Upper lobe of right lung (tissue), 1 donor: ENCODE measurements at places on chromosomes 13 and 19.

GRCh38 chr13:57631596-57632275 lies at the start of gene PCDH17:
Gene PCDH17, plus strand, starts transcription at chr13:57631744. Its CDS starts 803 bp downstream, at chr13:57632547.
- peak within 1 kb of the TSS; percentile 56 for H3K27ac ChIP-seq
- H3K36me3 ChIP-seq, result no peaks in the 10 kb centered on the region
- peak within 1 kb of the TSS; percentile 59 for H3K4me3 ChIP-seq
- DNase-seq, result peak; percentile 58
- H3K27me3 ChIP-seq, result peaks cover 69% of the 10 kb centered on the region

DNA sequence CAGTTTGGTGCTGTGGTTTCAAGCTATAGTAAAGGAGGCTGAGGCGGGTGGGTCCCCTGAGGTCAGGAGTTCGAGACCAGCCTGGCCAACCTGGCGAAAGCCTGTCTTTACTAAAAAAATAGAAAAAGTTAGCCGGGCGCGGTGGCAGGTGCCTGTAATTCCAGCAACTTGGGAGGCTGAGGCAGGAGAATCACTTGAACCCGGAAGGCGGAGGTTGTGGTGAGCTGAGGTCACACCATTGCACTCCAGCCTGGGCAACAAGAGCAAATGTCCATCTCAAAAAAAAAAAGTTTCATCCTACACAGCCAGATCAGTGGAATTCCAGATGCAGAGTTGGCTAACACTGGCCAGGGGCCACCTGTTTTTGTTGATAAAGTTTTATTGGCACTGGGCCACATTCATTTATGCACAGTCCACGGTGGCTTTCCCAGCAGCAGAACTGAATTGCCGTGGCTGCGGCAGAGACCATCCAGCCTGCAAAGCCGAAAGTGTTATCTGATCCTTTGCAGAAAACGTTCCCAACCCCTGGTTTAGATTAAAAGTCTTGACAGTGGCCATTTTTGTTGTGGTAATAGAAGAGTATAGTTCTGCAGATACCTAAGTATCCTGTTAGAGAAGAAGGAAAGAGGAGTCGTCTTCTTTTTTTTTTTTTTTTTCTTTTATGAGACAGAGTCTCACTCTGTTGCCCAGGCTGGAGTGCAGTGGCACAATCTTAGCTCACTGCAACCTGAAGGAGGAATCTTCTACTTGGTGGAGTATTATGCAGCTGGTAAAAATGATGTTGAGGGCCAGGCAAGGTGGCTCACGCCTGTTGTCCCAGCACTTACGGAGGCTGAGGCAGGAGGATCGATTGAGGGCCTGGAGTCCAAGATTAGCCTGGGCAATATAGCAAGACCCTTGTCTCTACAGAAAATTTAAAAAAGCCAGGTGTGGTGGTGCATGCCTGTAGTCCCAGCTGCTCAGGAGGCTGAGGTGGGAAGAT lies 8.7 kb downstream of the NCLN start:
- peaks cover 10% of the 10 kb centered on the region for H3K36me3 ChIP-seq
- no peaks in the 10 kb centered on the region for H3K4me1 ChIP-seq
- H3K27ac ChIP-seq, result no peak overlapping the region
- H3K4me3 ChIP-seq, result no peak overlapping the region
- DNase-seq, result no peak
- no peaks in the 10 kb centered on the region for H3K27me3 ChIP-seq

DNA sequence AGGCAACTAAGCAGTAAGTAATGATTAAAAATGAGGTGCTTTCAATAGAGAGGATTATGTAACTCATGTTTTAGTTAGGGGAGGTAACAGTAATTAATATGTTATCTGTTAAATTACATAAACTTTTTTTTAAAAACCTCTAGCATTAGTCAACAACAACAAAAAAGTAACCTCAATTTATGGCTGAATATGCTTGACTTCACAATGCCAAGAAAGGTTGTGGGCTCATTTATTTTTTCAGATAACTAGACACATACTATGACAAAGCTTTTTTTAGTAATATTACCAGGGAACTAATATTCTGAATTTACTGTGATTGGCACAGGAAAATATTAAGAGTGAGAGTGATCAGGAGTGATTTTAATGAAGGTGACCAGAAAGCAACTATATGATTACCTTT lies 54.9 kb downstream of the KCNRG start:
- peaks cover 25% of the 10 kb centered on the region for H3K36me3 ChIP-seq
- no peak overlapping the region for H3K4me3 ChIP-seq
- DNase-seq, result no peak

DNA sequence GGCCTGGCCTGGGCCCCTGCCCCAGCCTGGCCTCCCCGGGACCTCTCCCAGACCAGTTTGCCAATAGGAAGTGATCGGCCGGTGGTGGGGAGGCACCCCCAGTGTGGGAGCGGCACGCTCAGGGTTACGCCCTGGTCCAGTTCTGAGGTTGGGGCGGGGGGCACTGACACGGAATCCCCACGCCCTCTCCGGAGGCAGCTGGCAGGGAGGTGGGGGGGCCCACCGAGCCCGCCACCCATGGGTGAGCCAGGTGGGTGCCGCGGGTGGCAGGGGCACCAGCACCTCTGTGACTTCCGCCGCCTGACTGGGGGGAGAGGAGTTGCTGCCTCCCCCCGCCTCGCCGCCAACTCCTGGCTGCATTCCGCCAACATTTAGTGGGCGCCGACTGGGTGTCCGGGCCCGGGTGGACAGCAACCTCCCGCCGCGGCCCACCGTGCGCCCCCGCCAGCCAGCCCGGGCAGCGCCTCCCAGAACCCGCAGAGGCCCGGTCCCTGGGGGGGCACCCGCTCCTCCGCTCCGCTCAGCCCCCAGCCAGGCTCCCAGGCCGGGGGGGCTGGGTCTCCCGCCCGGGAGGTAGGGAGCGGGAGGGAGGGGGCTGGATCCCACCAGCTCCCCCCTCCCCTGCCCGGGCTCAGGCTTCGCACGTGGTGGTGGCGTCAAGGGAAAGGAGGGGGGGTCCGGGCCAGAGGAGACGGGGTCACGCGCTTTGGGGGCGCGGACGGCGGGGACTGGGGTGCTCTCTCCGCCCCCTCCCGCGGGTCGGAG lies 2.0 kb downstream of the ZBTB7A start:
- H3K27me3 ChIP-seq, result no peaks in the 10 kb centered on the region
- H3K4me1 ChIP-seq, result peaks cover 60% of the 10 kb centered on the region
- peak; percentile 85 for DNase-seq
- peak overlapping the region; percentile 94 for H3K27ac ChIP-seq

DNA sequence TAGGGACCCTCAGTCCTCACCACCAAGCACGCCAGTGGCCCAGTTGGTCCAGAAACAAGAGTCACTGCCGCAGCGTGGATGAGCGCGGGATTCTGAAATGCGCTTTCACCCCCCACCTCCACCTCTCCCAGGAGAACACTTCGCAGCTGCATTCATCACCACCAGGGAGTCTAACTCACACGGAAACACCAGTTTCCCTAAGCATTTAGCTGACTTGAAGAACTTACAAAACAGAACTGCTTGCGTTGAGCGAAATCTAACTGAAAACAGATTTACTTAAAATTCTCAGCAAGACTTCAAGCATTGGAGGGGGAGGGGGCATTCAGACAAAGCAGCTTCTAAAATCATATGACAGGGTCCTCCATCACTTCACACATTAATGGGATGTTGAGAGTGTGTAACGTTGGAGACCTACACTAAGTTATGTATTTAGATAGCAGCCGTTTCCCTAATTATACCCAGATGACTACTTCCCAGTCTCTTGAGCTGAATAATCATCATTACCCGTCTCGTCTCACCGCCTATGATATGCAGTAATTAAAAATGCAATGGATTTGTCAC lies 258.2 kb upstream of the IRS2 start:
- H3K27ac ChIP-seq, result no peak overlapping the region
- H3K4me3 ChIP-seq, result no peak overlapping the region
- no peak for DNase-seq
- peaks cover 3% of the 10 kb centered on the region for H3K4me1 ChIP-seq
- H3K27me3 ChIP-seq, result no peaks in the 10 kb centered on the region

- no peaks in the 10 kb centered on the region for H3K4me1 ChIP-seq
- H3K27ac ChIP-seq, result no peak overlapping the region
- no peaks in the 10 kb centered on the region for H3K27me3 ChIP-seq
- H3K36me3 ChIP-seq, result peaks cover 51% of the 10 kb centered on the region
Observed at GRCh38 chr19:4847190-4847973, 15.9 kb upstream of the TICAM1 start.
